ENCODE measurements at places on chromosomes 16 and 17.

DNA sequence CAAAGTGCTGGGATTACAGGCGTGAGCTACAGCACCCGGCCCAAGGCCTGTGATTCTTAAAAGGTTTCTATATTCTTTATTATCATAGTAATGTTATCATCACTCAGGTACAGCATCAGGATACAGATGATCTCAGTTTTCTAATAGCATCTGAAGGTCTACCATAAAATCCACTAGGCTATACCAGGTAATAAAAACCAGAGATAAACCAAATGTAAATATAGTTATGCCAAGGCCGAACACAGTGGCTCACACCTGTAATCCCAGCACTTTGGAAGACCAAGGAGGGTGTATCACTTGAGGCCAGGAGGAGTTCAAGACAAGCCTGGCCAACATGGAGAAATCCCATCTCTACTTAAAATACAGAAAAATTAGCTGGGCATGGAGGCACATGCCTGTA, 53.8 kb downstream of the SYNRG start:
- no peak for DNase-seq

GRCh38 chr17:79679631-79680317, 51.0 kb upstream of the ENPP7 start:
- no peak for DNase-seq

- DNase-seq = no peak
Observed at GRCh38 chr16:51629576-51629975, 478.5 kb upstream of the SALL1 start.

DNA sequence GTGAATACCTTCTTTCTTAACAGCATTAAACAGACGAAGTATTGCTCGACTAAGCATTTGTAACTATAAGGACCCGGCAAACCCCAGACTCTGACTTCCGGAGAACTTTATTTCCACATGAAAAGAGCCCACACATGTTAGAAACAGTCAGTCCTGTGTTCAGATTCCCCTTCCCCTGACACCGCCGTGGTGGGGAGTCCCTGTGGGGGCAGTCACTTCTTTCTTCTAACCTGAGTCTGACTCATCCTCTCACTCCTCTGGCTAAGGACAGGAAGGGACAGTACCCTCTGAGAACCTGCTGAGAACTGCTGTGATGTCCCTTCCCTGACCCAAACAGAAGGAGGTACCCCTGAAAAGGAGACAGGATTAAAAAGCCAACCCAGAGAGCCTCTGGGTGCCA, 165.1 kb downstream of the XYLT1 start:
- no peak for DNase-seq

DNA sequence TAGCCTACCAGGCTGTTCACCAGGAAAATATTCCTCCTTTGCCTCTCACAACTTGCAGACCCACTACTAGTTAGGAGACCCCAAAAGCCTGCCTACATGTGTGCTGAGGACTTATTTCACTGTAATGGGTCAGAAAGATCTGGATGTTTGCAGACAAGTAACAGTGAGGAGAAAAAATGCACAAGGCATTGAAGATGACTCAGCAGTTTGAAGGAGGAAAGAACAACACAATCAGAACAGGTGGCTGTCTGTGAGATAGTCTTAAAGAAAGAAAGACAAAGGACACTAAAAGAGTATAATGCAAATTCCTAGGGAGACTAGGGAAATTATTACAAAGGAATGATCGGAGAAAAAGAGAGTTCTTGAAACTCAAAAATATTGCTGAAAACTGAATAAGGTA, 69.0 kb downstream of the ANKFN1 start:
- no peak for DNase-seq

DNA sequence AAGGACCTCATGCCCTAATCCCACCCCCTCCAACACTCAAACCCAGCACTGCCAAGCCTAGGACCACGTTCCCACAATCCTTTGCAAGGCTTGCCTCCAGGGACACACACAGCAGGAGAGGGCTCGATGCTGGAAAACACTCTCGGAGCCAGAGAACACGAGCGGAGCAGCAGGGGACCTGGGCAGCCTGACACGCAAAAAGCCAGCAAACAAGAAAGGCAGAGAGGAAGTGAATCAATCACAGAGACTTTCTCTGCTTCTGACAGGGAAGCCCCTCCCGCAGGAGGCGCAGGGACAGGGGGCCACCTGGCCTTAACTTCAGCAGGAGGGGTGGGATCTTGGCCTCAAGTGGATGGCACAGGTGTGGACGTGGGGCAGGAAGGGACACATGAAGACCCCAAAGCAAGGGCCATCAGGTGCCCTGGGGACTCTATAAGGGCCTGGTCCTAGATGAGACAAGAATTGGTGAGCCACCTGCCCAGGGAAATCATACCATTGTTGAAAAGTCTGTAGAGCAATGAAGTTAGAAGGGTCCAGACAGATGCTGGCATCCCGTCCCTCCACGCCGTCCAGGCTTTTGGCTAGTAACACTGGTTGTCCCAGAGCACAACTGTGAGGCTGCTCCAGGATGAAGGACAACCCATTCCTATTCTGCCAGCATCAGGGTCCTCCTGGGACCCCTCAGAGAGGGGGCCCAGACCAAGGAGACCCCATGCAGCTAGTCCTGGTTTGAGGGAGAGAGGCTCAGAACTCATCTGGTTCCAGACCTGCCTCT, 2.2 kb downstream of the SDK2 start:
- DNase-seq = no peak

Data from cortex of kidney (tissue), 1 donor.